ENCODE measurements at places on chromosomes 6 and 20. TPM values are rescaled to one million over a fixed set of nuclear protein-coding genes. Genes with fewer than 3 reads are reported as not detected.
A peak's percentile ranks its signal among the peaks of the same experiment; 100 is the strongest.

The GGTLC1 gene
- not detected for total RNA-seq

The PROKR2 gene
- total RNA-seq: not detected

The UNC93A gene
- total RNA-seq: not detected

The RCAN2 gene
- 19.6 TPM for total RNA-seq

The ZBTB12 gene
- total RNA-seq: 0.53 TPM

The MLN gene
- not detected for total RNA-seq

The PTP4A1 gene
- not detected for total RNA-seq

The LZTS3 gene
- 3.9 TPM for total RNA-seq

The PI16 gene
- total RNA-seq: not detected

GRCh38 chr6:467671-468082, 76.1 kb downstream of the IRF4 start:
- no peak for DNase-seq

- no peak for DNase-seq
Observed at GRCh38 chr6:113805811-113806495, 51.2 kb upstream of the MARCKS start.

GRCh38 chr6:19880066-19880465, 42.9 kb downstream of the ID4 start:
- no peak for DNase-seq

- DNase-seq: peak; percentile 84
Observed at GRCh38 chr20:17688965-17689364, 6.9 kb upstream of the RRBP1 start.

- no peak for DNase-seq
Observed at GRCh38 chr6:6332811-6333244, 12.4 kb upstream of the F13A1 start.

GRCh38 chr6:125528621-125529041, 220.8 kb upstream of the HEY2 start:
- DNase-seq: no peak

DNA sequence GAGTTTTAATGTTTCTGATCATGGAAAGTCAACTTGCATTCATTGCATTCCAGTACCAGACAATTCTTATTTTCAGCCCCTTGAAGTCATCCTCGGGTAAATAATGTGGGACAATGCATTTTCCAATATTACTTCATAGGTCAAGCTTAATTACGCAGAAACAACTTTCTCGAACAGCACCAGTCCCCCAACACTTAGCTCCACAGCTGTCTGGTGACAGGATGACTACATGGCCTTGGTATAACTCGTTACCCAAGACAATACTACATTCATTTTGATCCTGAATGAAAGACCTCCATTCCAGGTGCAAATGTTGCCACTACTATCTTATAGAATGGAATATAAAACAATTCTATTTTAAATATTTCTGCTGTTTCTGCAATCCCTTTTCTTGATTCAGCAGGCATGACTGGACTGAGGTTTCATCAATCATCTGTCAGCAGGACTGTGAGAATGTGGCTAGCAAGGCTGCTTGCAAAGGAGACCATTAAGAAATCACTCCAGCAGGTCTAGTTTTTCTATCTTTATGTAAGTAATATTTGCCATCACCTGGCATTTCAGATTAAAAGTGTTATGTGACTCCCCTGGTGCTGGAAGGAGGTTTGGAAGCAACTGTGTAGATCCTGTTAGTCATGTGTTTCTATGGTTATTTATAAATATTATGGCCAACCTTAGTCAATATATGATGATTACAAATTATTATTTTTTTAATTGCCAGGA, 147.9 kb downstream of the HAO1 start:
- DNase-seq: no peak

DNA sequence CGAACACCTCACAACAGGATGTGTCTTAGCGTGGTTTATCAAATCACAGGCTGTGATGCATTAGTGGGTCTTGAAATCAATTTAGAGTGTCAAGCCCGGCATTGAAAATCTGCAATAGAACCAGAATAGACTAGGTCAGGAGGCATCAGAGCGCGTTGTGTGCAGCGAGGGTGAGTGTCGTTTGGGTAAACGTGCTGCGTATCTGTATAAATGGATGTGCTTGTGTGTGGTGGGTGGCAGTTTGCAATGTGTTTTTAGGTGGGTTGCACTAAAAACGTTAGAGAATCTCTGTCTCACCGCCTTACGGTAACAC, 121.0 kb upstream of the SULF2 start:
- DNase-seq: no peak

DNA sequence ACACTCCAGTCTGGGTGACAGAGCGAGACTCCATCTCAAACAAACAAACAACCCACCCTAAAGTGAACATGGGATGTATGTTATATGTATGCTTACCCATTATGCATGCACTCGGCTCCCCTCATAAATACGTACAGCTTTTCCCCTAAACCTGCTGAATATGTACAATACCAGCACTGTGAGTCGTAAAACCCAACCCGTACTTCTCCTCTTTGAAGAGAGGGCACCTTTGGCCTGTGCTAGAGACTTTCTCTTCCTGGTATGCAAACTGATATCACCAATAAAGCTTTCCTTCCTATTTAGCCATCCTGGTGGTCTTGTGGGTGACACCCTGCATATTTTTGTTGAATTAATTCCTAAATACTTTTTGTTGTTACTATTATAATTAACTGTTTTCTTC, 51.3 kb downstream of the VSTM2L start:
- no peak for DNase-seq

- DNase-seq: no peak
Observed at GRCh38 chr20:14691994-14692393, 354.6 kb upstream of the FLRT3 start.

GRCh38 chr6:13431059-13431656, 56.2 kb downstream of the GFOD1 start:
- DNase-seq: no peak

DNA sequence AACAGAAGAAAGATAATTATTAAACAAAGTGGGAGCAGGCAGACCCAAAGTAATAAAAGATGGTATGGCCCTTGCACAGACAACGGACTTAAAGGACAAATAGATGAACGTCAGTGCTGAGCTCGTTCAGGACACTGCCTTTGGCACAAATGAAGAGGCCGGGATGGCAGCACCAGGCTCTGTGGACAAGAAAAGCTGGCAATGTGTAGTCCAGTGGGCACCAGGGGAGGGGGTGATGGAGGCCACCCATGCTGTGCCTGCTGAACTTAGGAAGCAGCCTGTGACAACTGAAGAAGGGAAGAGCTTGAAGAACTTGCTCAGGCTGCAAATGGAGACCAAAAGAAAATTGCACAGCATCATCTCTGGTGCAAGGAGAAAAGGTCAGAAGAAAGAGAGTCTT, 131.0 kb downstream of the ANKRD60 start:
- no peak for DNase-seq

DNA sequence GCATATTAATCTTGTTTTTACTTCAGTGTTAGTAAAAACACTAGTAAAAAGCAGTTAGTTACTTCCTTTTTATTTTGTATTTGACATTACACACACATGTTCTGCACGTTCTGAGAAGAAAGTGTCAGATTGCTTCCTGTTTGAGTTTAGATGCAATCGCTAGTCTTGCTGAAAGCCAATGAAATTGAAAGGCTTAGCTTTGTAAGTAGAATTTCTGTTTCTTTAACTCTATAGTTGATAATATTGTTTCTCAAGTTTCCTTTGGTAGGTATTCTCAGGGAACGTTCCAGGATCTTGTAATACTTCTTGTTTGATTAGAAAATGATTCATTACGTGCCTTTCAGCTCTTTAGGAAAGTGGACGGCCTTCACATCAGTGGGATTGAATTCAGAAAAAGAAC, 55.0 kb downstream of the CDKAL1 start:
- DNase-seq: no peak

GRCh38 chr20:57301026-57301425, 28.6 kb upstream of the SPO11 start:
- no peak for DNase-seq

DNA sequence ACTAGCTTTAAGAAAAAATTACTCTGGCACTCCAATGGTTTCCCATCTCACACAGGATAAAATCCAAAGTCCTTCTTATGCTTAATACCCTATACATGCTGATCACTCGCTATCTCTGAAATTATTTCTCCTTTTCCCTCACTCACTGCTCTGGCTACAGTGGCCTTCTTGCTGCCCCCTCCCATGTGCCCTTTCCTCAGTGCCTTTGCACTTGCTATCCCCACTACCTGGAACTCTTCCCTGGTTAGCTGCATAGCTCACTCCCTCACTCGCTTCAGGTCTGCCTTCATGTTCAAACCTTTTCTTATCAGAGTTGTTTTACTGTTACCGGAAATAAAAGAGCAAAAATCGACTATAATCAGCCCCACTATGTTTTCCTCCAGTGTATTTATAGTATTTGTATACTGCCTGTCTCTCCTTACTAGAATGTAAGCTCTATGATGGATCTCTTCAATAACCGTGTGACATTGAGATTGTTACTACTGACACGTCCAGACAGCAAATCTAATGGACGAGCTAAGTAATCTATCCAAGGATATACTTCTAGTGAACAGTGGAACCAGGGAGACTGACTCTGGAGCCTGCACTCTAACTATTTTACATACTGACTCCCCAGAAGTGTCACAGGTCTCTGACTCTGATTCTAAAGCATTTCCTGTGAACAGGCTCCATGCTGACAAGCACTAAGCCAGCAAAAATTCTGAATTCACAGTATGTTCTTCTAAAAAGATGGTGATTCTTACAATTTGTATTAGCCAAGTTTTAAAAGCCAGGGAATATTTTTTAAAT, 25.1 kb downstream of the FKBP5 start:
- DNase-seq: no peak

- DNase-seq: no peak
Observed at GRCh38 chr6:63493557-63493956, 78.7 kb upstream of the LOC128125822 start.

GRCh38 chr20:12467758-12468157, 541.0 kb upstream of the SPTLC3 start:
- DNase-seq: no peak

DNA sequence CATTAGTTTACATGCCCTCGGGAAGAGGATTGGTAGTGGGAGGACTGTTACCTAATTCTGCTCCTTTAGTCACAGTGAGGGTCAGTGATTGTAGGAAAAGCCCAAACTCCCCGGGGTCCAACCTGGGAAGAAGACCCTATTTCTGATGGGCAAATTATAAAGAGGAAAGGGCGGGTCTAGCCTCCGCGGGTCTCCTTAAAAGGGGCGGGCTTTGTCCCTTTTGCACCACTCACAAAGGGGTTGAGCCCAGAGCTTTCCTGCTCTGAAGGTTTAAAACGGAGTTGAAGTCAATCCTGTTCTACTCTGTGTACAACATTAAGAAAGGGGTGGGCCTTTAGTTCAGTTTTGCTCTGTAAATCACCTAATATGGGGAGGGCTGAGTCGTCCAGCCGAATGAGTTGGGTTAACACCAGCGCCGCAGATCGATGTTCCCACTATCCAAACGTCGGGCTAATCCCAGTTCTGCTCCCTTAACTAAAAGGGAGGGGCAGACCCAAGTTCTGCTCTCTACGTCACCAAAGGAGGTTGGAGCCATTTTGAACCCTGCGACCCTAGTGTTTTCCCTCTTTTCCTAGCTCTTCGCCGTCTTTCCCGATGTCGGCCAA, 920 bp upstream of the RNF5 start:
- DNase-seq: no peak

GRCh38 chr6:92568541-92568940, 850.8 kb downstream of the EPHA7 start:
- DNase-seq: no peak

GRCh38 chr20:13291157-13291556, 70.1 kb downstream of the ISM1 start:
- DNase-seq: no peak

DNA sequence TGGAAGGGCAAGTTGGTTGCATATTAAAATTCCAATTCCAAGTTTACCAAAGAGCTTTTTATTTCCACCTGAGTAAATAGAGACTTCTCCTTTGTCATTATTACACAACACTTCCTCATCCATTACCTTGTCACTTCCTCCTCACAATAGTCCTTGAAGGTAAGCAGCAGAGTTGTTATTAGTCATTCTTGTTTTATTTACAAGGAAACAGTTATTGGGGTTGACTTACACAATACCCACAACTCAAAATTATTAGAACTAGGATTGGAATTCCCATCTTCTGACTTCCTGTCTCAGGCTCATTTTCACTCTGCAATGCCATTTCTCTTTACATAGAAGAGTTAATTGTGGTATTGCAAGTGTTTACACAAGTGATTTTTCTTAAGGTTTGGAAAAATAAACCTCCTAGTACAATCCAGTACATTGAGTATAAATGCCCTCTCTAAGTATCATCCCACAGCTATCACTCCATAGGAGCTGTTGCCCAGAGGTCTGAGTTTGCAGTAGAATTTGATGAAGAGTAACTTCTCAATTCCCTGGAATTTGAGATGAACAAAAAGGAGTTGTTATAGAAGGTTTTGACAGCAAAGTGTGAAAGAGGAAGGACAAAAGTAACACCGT, 28.9 kb upstream of the MTRF1L start:
- no peak for DNase-seq

- no peak for DNase-seq
Observed at GRCh38 chr6:87244380-87244779, 78.0 kb upstream of the SMIM8 start.

DNA sequence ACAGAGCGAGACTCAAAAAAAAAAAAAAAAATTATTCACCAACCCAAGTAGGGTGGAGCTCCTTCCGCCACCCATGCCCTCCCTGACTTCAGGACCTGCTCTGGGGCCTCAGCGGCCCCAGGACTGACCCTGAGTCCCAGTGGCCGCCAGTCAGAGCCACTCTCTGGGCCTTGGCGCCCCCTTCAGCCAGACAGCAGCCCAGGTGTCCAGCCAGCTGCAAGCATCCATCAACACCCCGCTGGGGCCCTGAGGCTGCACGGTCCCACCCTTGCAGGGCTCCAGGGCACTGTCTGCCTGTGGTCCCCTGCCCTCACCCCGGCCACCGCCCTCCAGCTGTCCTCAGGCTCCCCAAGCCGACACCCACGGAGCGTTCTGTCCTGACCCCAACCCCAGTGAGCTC, 11.4 kb upstream of the KCNQ2 start:
- DNase-seq: no peak

- DNase-seq: no peak
Observed at GRCh38 chr6:55964136-55964535, 88.7 kb upstream of the BMP5 start.

GRCh38 chr6:100920028-100920605, 39.0 kb upstream of the ASCC3 start:
- no peak for DNase-seq

Measured in SJSA1 (cell line).